Stimulated activated CD8-positive, alpha-beta memory T cell treated with anti-CD3 and anti-CD28 coated beads, Interleukin-7, amount 100 ng/mL, for 24 hours (primary cell): ENCODE measurements at places on chromosomes 7 and 10.

DNA sequence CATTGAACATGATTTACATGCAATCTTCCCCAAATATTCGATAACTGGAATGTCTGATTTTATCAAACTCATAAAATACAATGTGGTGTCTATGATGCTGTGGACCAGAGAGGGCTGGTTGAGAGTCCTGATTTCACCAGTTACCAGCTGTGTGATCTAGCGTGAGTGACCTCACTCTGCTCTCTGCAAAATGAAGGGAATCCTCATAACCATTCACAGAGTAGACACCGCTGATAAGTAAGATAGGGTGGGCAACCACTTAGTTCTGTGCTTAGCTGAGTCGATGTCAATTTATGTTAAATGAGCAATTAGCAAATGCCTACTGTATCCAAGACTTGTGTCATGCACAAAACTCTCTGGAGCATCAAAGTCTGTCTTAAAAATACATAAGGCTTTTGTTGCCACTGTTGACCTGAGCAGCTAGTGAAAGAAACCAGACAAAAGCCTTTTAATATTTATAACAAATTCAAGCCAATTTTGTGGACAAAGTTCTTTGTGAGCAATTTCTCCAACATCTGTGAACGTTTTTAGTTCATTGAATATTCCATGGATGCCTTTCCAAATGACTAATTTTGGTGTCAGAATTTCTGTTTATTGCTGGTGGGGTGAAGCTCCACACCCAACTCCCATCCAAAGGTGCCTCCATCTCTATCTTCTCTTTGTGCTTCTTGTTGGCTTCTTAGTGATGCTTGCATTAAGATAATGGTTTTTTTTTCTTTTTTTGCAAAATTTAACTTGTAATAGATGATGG is 314.2 kb downstream of the ADRA2A start:
- no peak for DNase-seq

- DNase-seq = no peak
These were observed 51.9 kb downstream of the ASZ1 start for GRCh38 chr7:117375380-117375779.

DNA sequence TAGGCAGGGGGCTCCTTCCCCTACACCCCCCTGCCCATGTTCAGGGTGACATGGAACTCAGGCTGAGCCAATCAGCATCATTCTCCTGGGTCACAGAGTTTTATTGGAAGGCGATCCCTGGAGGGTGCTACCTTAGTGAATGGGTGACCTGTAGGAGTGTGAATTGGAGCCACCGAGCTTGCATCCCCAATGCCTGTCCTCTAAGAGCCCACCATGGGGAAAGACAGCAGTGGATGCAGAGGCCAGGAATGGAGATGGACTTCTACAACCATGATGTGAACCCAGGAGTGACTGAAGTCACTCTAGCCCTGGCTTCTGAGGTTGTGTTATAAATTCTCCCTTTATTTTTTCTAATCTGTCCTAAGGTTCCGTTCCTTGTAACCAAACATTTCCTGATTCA is 89.4 kb downstream of the CCDC71L start:
- no peak for DNase-seq

GRCh38 chr7:78607099-78607498 is 808.5 kb downstream of the PHTF2 start:
- DNase-seq = no peak

GRCh38 chr7:22356010-22356691 is 803 bp downstream of the RAPGEF5 start:
- no peak for DNase-seq

GRCh38 chr10:97740613-97741012 is 3.7 kb downstream of the ZFYVE27 start:
- DNase-seq = no peak

DNA sequence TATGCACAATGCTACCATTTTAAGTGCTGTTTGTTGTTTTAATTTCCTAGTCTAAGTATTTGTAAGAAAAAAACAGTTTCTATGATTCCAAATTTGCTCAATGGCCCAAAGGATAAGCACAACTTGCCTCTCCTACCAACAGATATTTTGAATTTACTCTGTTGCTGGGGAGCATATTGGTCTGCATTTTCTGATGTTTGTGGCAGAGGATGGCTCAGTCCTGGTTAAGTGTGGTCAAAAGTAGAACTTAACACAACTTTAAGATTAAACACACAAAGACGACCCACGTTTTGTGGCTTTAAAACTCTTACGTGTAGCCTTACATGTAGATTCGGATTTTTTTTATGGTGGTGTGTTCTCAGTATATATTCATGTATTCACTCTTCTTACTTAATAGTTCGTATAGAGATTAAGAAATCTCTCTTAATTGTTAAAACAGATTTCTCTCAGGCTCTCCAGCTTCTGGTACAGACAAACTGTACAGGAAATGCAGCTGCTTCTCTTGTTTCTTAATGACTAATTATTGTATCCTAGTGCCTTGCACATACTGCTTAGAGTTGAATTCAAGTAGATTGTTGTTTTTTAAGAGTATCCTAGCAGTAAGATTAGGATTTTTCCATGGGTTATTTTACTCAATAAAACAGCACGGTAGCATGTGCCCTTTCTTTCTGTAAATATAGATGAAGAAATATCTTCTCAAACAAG is 86.2 kb downstream of the GPR85 start:
- DNase-seq = no peak

GRCh38 chr10:128084991-128085390 is 41.2 kb downstream of the MKI67 start:
- DNase-seq = no peak

- no peak for DNase-seq
These were observed 20.1 kb upstream of the TBXAS1 start for GRCh38 chr7:139808846-139809442.

GRCh38 chr10:16777473-16778370 is 39.5 kb downstream of the RSU1 start:
- no peak for DNase-seq

- DNase-seq = no peak
These were observed 589.0 kb downstream of the NXPH1 start for GRCh38 chr7:9022456-9022855.

DNA sequence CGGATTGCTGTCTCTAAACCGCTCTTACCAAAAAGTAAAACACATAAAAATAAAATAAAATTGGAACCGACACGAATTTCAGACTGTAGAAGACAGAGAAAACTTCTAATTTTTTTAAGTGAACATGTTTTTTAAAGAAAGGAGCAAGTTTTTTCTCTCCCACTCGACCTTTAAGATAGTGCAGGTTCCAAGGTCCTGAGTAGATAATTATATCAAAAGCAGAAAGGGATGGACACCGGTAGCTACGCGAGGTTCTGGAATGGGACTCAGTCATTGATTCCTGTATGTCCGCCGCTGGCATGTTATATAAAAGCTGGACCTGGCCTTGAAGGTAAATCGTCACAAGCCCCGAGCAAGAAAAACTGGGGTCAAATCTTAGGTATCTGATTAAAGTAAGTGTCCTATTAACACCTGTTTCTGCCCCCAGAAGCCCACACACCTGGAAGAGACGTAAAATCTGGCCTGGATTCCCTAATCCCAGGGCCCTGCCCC is 462 bp upstream of the CISD1 start:
- no peak for DNase-seq

DNA sequence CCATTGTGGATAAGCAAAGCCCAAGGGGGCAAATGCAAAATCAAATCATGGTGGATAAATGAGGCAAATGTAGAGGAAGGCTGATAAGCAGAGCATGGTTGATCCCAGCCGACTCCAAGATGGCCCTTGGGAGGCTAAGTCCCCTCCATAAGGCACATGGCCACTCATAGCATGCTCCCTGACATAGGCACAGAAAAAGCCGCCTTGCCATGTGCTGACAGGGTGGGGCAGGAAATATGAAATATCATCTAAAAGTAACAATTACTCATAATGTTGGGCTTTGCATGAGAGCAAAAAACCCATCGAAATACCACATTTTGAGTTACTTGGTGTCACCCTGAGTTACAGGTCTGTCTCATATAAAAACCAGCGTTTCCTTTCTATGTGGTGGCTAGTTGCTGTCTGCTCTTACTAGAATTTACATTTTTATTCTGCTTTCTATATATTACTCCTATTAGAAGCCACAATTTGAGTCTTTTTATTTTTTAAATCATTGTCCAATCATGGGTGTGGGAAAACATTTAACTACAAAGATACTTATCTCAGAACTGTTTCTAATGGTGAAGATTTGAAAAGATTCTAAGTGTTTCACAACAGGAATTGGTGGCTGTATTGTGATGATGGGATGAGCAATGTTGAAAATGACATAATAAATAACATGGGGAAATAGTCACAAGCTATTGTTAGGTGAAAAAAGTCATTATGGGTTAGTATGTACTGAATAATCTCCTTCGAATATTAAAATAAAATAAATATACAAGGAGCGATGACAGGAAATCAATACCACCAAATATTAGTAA is 102.7 kb downstream of the CUBN start:
- peak; percentile 46 for DNase-seq

DNA sequence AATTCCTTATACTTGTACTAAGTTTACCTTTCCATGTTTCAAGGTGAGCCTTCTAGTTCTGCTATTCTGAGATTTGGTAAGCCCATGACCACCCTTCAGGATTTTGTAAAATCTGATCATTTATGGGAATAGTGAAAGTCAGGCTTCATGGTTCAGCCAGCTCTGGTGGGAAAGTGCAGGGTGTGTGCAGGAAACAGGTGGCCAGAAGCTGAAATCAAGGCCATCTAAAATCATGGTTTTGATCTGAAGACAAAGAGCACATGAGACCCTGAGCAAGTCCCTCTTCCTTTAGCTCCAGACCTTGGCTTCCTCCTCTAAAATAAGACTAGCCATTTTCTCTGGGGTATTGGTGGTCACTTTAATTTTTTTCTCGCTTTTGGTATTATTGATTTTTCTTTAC is 91.3 kb downstream of the CALD1 start:
- no peak for DNase-seq

DNA sequence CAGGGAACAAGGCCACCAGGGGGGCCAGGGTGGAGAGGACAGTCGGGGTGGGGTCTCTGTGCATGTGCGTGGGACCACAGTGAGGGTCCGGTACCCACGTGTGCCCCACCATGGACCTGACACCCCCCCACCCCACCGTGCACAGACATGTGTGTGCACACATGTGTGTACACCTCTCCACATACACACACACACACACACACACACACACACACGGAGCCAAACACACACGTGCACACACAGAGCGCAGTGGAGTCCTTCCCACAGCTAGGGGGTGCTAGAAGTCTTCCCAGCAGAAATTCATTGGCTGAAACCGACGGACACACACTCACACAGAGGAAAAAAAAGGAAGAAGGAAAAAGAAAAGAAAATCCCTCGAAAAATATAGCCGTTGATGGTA is 42.8 kb upstream of the GNA12 start:
- DNase-seq = no peak

DNA sequence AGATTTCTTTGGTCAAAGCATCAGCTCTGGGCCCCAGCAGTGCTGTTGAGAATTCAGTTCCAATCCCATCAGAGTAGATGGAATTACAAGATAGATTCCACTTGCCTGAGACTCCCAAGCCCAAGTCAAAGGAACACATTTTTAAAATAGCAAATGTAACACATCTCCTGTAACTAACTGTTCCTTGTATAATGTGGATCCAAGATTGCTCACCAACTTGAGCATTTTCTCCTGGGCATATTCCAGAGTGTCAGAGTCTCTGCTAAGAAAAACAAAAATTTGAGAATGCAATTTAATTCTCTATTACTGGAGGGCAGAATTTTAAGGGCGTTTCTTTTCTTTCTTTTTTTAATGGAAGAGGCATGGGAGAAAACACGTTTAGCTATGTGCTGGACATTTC is 136.7 kb downstream of the NEBL start:
- DNase-seq = no peak

DNA sequence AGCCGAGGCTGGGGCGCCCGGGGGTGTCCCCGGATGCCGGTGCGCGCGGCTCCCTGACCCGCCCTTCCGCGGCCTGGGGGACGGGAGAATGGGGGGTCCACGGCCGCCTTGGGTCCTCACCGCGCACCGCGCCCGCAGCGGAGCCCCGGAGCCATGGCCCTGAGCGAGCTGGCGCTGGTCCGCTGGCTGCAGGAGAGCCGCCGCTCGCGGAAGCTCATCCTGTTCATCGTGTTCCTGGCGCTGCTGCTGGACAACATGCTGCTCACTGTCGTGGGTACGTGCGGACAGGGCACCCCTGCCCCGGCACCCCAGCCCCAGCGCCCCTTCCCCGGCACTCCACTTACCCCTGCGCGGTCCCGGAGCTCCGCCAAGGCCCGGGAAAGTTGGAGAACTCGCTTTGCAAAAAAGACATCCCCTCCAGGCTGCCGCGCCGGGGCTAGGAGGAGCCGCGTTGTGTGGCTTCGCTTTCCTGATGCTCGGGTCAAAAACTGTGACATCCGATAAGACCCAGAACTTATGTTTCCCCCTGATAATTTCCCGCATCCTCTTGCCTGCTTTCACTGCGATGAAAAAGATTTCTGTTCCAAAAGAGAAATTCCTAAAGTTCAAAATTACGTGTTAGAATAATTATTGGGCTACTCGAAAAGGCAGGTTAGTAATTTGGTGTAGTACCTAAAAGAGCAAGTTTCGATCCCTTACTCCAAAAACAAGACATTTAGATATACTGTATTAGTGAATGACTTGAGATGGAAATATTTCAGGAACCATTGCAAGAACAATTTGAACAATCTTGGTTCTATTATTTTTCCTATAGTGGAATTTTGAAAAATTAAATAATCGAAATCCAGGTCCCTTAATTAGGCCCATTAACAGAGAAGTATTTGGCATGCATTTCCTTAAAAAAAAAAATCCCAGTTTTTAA is 888 bp downstream of the SLC18A2 start:
- no peak for DNase-seq
